ENCODE measurements at places on chromosomes 7 and 10.

- DNase-seq = no peak
Measured at GRCh38 chr7:117673839-117674238, 194.0 kb downstream of the CFTR start.

GRCh38 chr7:129807863-129808262 lies 144.9 kb downstream of the UBE2H start:
- no peak for DNase-seq

GRCh38 chr7:154777908-154778307 lies 225.0 kb downstream of the PAXIP1 start:
- no peak for DNase-seq

GRCh38 chr10:101766306-101766705 lies 9.6 kb downstream of the FGF8 start:
- DNase-seq = no peak

Measured in brain pericyte (primary cell).